ENCODE measurements at places on chromosomes 4 and X.

DNA sequence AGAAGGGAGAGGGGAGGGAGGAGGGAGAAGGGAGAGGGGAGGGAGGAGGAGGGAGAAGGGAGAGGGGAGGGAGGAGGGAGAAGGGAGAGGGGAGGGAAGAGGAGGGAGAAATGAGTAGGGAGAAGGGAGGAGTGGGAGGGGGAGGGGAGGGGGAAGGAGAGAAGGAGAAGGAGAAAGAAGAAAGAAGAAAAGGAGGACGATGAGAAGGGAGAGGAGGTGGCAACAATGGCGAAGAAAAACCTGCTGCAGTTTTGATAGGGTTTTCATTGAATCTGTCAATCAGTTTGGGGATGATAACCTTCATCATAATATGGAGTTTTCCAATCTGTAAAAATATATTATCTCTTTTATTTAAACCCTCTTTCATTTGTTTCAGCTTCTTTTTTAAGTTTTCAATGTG is 185.2 kb downstream of the ADAM29 start:
- DNase-seq = no peak

DNA sequence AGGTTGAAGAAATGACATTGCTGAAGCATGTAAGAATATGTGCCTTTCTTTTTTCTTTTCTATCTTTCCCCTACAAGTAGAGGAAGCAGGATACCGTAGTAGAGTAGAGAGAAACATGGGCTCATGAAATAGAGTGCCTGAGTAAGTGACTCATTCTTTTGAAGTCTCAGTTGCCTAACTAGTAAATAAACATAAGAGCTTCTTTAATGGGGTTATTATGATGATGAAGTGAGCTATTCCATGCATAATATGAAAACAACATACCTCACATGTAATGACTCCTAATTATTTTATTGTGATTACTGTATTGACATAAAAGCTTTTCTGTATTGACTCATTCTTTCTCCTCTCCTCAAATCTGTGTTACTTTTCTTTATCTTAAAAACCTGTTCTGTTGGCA is 1538.2 kb downstream of the TECRL start:
- DNase-seq = no peak

GRCh38 chrX:153491918-153492317 is 2.9 kb upstream of the BGN start:
- DNase-seq = no peak

GRCh38 chr4:47213971-47214370 is 182.6 kb downstream of the GABRB1 start:
- DNase-seq = no peak

- no peak for DNase-seq
These were observed 435.2 kb upstream of the AMOT start for GRCh38 chrX:113275804-113276203.

- DNase-seq = no peak
These were observed 292.9 kb downstream of the ADGRL3 start for GRCh38 chr4:61493041-61493440.

GRCh38 chrX:128460835-128461234 is 408.6 kb upstream of the ACTRT1 start:
- no peak for DNase-seq

- DNase-seq = no peak
These were observed 46.4 kb downstream of the PRPS1 start for GRCh38 chrX:107674480-107675364.

- no peak for DNase-seq
These were observed 561.5 kb downstream of the BCOR start for GRCh38 chrX:39536211-39536610.

DNA sequence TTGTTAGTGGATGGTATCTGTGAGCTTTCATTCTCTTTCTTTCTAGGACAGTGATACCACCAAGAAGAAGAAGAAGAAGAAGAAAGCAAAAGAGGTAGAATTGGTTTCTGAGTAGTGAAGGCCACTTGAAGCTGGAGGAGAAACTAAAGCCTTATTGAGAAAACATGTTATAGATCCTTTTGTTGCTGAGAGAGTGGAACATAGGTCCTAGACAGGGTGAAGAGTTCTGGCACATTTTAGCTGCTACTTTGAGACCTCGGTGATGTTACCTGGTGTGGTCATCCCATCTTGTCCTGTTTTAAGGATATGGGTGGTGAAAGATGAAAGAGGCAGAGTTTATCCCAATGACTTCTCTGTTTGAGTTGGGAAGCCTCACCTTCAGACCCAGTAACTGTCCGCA is 14.1 kb downstream of the DKC1 start:
- DNase-seq = no peak

- no peak for DNase-seq
These were observed at the start of gene DUSP21 for GRCh38 chrX:44843753-44844152. DUSP21 (plus strand) TSS chrX:44844021; CDS start chrX:44844133, 112 bp downstream.

DNA sequence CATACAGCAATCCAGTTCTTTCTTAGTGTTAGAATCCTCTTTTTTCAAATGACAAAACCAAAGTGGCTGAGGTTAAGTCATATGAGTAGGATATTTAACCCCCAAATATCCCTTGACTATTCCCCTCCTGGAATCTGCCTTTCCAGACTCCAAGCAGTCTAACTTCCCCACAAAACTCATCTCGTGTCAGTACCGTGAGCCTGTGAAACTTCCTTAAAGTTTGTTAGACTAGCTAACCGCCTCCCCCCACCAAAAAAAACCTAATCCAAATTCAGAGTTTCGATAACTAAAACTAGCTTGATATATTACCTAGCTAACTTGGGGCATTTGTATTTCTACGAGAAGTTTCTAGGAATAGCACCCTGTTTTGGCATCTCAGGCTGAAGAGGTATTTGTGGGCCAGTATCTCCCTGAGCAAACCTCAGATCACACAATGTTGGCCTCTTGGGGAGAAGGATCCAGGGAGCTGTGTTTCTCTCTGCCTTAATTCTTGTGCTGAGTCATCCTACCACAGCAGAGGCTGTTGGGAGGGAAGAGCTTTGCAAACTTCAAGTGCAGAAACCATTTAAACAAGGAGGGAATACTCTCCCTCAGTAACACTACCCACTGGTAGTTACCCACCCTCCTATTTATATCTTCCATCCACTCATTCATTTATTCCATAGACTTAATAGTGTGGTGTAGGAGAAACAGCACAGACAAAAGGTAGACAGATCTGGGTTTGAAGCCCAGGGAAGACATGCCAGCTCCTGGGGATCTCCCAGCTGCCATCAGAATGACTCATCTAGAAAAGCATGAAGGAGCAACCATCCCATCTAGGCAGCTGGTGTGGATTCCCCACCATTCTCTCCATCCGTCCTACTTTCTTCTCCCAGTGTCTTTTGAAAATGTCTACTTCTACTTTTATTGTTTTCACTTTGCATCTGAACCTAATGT is 39.3 kb upstream of the TXK start:
- DNase-seq = no peak

DNA sequence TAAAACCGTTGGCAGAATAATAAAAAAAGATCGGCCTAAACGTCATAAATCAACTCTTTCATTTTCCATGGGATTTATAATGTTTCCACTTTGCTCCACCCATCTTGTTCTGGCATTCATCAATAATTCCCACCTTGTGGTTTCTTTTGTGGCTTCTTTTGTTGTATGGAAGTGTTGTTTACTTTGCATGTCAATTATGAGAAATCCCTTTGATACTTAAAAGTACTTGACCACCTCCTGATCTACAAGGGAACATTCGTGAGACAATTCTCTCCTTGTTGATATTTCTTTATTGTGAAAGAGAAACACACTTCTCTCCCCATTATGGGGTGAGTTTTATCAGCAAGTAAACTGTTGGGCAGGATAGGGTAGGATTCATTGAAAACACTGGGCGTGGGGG is 2.8 kb downstream of the AMELX start:
- no peak for DNase-seq

GRCh38 chr4:153222707-153223426 is 18.6 kb downstream of the TRIM2 start:
- DNase-seq = no peak

DNA sequence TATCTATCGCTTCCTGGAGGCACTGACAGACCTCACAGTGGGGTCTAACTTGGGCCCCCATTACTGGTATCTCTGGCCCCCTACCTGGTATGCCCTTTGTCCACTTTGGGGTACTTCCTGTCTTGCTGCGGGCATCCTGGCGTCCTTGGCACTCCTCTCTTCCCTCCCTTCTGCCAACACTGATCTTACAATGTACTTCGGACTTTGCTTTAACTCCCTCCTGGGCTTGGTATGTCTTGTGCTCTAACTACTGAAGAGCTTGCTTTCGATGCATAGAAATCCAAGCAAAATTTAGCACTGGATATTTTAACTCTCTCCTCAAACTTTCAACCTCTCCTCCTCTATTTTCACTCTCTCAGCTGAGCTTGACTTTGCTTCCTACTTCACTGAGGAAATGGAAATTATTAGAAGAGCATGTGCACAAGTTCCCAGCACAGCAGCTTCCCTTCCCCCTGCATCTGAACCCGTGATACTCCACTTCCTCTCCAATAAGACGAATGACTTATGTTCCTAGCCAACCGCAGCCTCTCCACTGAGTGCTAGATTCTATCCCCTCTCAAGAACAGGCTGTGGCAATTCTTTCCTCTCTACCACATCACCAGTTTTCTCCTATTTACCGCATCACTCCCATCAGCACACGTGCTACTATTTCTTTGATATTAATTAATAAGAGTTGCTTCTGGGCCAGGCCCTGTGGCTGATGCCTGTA is 52.9 kb downstream of the SUPT20HL2 start:
- peak; percentile 9 for DNase-seq

DNA sequence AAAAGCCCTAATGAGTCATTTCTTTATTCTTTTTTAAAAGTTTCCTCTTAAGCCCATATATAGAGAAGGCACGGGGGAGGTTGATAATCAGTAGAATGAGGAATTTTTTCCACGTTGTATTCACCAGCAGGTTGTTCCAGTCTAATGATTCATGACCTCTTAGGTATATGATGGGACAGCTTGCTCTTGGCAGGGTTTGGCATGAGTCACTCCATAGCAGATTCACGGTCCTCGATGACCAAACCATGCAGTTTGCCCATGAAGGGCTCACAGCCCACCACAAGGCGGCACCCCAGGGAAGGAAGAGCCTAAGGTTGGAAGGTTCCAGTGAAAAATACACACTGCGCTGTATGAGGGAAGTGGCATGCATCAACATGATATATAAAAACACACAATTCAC is 623.8 kb upstream of the DIPK2B start:
- DNase-seq = no peak

DNA sequence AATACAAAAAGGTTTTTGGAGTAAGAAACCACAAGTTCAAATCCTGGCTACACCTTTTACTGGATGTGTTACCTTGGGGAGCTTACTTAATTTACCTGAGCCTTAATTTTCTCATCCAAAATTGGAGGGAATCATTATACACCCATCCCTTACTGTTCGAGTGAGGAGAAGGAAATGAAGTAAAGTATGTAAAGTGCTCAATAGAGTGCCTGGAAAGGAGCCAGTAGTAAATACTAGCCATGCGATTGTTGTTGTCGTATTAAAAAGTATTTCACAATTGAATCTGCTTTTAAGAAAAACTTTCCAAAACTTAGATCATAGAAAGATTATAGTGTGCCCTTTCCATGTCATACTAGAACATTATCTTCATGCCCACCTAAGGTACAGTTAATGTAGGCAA is 124.5 kb downstream of the ATXN3L start:
- no peak for DNase-seq

DNA sequence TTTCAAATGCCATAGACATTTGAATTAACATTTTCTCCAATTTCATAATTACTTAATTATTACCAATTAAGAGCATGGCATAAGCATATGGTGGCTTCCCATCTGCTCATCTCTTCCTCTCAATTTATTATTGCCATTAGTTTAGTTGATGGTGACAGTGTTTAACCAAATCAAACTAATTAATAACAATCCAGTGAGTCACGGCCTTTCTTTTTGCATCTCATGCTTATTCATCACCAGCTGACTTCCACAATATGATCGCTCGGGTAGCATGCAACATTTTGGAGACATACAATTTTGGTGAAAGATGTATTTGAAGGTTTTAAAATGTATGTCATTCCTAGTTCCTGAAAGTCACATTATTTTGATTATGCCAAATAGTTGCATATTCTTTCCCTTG is 172.8 kb upstream of the TACR3 start:
- no peak for DNase-seq

DNA sequence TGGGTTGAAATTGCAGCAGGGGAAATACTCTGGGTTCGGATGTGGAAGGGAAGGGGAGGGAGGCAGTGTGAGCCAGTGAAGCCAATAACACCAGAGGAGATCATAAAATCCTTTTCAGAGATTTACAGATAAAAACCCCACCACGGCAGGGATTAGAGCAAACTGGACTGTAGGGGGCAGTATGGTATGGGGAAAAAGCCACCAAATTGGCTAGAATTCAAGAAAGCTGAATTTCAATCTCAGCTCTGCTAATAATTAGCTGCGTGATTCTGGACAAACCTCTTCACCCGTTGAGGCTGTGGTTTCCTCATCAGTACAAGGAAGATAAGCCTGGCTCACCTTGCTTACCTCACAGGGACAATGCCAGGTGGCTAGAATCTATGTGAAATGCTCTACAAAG is 108.1 kb downstream of the ATG4A start:
- no peak for DNase-seq

DNA sequence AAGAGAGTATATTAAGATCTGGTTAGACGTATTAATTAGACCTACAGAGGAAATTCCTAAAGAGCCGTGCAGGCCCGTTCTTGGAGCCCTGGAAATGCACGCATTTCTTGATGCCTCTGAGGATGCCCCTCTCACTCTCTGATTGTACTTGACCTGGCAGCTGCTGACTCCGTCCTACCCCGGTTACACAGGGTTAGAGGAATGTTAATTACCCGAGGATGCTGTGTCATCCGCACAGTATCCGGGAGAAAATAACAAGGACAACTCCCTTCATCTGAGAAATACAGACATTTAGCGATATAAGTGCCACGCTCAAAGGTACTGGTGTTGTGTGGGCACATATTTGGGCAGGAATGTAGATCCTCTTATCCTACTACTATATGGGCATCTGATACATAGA is 404.6 kb upstream of the FAT1 start:
- DNase-seq = no peak
